ENCODE measurements at places on chromosomes 11 and 22.

DNA sequence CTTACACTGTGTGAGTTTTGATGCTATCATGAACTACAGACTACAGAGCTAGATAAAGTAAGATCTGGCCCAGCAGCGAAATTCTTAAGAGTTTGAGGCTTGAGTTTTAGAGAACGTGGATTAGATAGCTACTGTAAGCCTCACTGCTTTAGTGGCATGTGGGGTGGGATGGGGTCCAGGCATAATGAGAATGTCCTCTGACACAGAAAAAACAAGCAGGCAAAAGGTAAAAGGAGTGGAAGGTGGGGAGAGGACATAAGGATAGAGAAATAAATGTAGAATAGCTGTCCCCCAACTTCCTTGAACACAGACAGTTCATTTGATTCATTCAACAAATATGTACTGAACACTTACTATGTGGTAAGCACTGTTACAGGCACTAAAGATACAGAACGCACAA, 324.5 kb upstream of the PITPNB start:
- H3K27me3 ChIP-seq: peaks cover 15% of the 10 kb centered on the region
- H3K4me3 ChIP-seq: no peak overlapping the region
- DNase-seq: no peak
- no peak overlapping the region for H3K27ac ChIP-seq
- H3K4me1 ChIP-seq: no peaks in the 10 kb centered on the region

GRCh38 chr11:8910649-8911026, 351 bp upstream of the AKIP1 start:
- peaks cover 39% of the 10 kb centered on the region for H3K4me1 ChIP-seq
- peak overlapping the region; percentile 89 for H3K4me3 ChIP-seq
- no peak for DNase-seq
- H3K27me3 ChIP-seq: peaks cover 14% of the 10 kb centered on the region
- no peak overlapping the region for H3K27ac ChIP-seq

DNA sequence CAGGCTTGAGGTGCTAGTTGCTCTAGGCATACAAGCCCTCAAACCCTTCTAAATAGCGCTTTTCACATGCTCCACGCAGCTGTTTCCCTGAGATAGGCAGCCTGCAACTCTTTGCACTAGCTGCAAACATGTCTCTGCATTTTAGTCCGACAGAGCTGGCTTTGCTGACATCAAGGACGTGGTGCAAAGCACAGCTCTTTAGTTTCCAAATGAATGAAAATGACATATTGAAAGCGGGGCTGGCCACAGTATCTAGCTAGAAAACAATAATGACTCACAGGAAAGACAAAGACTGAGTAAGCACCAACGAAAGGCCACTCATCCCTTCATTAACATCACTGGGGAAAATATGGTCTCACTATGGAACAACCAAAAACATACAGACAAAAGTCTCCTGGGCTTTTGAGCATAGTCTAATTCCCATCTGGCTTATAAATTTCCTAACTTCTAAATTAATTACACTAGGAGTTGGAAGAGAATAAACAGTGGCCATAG, 15.3 kb upstream of the ZC3H12C start:
- H3K27me3 ChIP-seq: peaks cover 5% of the 10 kb centered on the region
- H3K27ac ChIP-seq: peak overlapping the region; percentile 95
- H3K4me1 ChIP-seq: peaks cover 26% of the 10 kb centered on the region
- peak; percentile 80 for DNase-seq
- peaks cover 2% of the 10 kb centered on the region for H3K36me3 ChIP-seq
- H3K4me3 ChIP-seq: peak overlapping the region; percentile 43

DNA sequence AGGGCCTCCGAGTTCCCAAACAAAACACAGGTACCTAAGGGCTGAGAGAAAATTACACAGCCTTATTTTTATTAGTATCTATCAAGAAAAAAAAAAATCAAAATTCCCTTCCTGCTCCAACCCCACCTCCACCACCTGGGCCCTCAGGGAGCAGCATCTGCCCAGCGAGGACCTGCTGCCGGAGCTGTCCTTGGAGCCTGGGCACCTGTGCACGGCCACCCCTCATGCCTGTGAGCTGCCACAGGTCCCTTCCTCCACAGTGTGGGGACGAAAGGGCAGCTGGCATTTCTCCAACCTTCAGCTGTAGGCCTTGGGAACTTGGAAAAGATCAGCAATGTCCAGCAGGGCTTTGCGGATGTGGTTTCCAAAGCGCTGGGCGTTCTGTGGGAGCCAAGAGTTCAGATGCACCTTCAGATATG, 6.3 kb upstream of the SYCE3 start:
- DNase-seq: no peak
- no peak overlapping the region for H3K4me3 ChIP-seq
- peaks cover 3% of the 10 kb centered on the region for H3K27me3 ChIP-seq
- H3K4me1 ChIP-seq: no peaks in the 10 kb centered on the region
- peaks cover 37% of the 10 kb centered on the region for H3K36me3 ChIP-seq

DNA sequence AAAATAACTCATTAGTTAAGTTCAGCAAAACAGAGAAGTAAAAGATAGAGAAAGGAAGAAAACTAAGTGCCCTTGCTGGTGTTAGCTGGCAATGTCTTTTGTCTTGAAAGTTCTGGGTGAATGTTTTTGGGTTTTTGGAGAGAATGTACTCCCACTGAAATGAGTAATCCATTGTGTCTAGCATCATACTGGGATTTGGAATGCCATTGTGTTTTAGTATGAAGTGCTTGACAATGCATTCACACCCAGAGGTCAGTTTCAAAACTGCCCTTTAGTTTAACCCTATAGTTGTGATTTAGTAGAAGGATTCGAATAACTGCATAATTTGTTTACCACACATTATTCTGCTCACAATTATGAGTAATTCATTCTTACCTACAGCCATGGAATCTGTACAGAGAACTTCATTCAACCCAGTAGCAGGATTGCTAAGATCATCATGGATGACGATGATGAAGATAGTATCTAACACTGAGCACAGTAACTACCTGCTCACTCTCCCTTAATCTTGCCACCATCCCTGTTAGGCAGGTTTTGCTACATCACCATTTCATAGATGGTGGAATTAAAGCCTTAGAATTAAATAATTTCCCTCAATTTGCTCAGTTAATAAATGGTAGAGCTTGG, 33.9 kb downstream of the MAML2 start:
- no peak overlapping the region for H3K4me3 ChIP-seq
- no peaks in the 10 kb centered on the region for H3K27me3 ChIP-seq
- H3K27ac ChIP-seq: no peak overlapping the region
- peaks cover 26% of the 10 kb centered on the region for H3K4me1 ChIP-seq
- peaks cover 18% of the 10 kb centered on the region for H3K36me3 ChIP-seq

GRCh38 chr11:119910051-119910450, 181.1 kb upstream of the NECTIN1 start:
- no peaks in the 10 kb centered on the region for H3K4me1 ChIP-seq
- no peak overlapping the region for H3K4me3 ChIP-seq
- no peak for DNase-seq
- H3K27me3 ChIP-seq: peaks cover 8% of the 10 kb centered on the region

DNA sequence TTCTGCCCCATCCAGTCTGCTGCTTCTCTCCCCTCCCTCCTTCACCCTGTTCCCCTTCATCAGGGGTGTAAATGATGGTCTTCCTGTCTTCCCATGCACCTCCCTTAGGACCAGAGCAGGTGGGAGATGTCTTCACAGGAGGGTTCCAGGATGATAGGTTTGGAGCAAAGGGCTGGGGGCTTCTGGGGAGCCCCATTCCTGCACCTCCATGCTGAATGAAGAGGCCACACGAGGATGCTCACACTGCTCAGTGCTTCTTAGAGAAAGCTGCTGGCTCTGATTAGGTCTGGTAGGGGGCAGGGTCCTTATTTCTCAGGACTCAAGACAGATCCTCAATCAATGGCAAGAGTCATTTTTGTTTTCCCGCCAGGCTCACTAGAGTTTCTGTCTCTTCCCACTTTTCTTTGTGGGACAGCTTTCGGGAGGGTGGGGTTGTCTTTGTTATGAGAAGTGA, 41.1 kb downstream of the BCR start:
- H3K36me3 ChIP-seq: peaks cover 4% of the 10 kb centered on the region
- H3K4me1 ChIP-seq: peaks cover 88% of the 10 kb centered on the region

DNA sequence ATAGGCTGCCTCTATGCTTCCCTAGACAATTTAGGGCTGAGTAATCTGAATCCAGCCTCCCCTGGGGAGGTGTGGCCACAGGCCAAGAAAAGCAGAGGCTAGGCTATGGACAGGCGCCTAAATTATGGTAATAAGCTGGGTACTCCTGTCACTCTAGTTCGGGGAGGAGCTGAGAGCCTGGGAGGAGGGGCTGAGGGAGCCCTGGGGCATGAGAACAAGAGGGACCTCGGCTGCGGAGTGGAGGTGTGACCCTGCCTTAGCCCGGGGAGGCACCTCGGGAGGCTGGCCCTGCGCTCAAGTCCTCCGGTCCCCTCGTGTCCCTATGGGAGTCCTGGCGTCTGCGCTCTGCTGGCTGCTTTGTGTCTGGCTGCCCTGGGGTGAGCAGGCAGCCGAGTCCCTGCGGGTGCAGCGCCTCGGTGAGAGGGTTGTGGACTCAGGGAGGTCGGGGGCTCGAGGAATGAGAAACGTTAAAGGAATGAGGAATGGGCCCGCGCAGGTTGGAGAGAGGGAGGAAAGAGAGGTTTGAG, at the start of gene OTOG:
Gene OTOG, plus strand, starts transcription at position 209 of the 527 bp plus-strand sequence. Its CDS starts 114 bp downstream, at position 323.
- peaks cover 8% of the 10 kb centered on the region for H3K4me1 ChIP-seq
- DNase-seq: no peak
- H3K27me3 ChIP-seq: peaks cover 42% of the 10 kb centered on the region

DNA sequence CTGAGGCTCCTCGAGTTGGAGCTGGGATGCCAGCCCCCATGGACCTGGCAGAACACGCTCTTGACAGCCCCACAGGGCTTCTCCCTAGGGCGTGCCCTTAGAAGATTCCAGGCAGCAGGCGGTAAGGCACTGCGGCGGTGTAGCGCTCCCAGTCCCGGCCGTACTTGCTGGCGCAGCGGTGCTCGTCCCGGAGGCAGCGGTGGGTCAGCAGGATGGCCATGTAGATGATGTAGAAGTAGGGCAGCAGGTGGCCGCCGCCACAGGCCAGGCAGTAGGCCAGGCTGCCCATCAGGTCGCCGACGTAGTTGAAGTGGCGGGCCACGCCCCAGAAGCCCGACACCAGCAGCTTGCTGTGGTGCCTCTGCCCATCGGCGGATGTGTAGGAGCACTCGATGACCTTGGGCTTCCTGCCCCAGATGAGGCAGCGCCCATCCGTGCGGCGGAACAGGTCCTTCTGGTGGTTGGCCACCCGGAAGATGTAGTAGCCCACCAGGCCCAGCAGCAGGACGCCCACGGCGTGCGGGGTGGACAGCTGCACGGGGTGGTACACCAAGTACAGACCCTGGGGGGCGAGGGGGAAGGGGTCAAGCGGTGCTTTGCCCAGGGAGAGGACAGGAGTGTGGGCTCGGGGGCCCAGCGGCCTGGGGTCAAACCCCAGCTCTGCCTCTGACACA, 12.8 kb downstream of the DHCR7 start:
- no peak for DNase-seq
- H3K27me3 ChIP-seq: no peaks in the 10 kb centered on the region
- no peak overlapping the region for H3K27ac ChIP-seq
- H3K36me3 ChIP-seq: peaks cover 29% of the 10 kb centered on the region

GRCh38 chr11:116986521-116987105, 111.6 kb downstream of the SIK3 start:
- H3K4me3 ChIP-seq: peak overlapping the region; percentile 66
- peak overlapping the region; percentile 86 for H3K27ac ChIP-seq
- H3K4me1 ChIP-seq: peaks cover 56% of the 10 kb centered on the region
- peaks cover 9% of the 10 kb centered on the region for H3K36me3 ChIP-seq
- H3K27me3 ChIP-seq: no peaks in the 10 kb centered on the region
- DNase-seq: peak; percentile 76

All from activated CD4-positive, alpha-beta T cell treated with anti-CD3 and anti-CD28 coated beads, Interleukin-2, amount 10 ng/mL, durations not matched to agents 24 days and 14 days (primary cell).